ENCODE measurements at places on chromosomes 16 and 17. TPM values are rescaled to one million over a fixed set of nuclear protein-coding genes. Genes with fewer than 3 reads are reported as not detected.

The AKAP10 gene
- polyA plus RNA-seq, result 13.1 TPM

DNA sequence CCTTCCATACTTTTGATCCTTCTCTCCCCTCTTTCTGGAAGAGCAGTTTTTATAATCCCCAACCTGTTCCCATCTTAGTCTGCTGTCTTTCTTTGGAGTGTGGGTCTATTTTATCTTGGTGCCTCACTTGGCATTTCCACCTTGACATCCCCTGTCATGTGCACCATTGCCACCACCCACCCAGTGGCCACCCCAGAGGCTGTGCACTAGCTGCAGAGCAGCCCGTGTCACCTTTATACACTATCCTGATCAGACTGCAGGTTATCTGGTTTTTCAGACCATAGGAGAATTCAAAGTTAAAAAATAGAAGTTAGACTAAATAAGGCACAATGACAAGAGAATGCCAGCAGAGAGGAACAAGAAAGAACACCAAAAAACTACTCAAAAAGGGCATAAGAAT lies 43.8 kb downstream of the TANGO6 start:
- DNase-seq, result no peak

The ASB16 gene
- 9.8 TPM for polyA plus RNA-seq

The KRTAP4-8 gene
- polyA plus RNA-seq, result not detected

DNA sequence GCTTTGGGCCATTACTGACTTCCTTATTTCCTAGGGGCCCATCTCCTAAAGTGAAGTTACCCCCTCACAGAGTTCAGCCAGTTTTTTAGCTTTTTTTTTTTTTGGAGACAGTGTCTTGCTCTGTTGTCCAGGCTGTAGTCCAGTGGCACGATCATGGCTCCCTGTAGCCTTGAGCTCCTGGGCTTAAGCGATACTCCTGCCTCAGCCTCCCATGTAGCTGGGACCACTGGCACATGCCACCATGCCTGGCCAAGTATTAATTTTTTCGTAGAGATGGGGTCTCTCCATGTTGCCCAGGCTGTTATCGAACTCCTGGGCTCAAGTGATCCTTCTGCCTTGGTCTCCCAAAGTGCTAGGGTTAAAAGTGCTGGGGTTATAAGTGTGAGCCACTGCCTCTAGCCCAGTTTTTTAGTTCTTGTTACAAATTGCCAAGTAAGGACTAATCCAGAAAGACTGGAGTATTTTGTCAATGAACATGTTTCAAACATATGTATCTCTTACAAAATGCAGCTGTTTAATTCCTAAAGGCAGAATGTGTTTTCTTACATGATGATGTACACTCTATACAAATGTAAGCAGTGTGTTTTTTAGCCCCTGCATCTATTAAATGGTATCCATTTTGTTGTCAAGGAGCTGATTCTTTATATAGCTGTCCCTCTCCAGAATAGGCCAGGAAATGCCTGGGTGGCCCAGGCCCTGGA lies 49.1 kb upstream of the IL34 start:
- no peak for DNase-seq

The HEXIM1 gene
- polyA plus RNA-seq, result 17.4 TPM

- peak; percentile 48 for DNase-seq
These were observed 304.4 kb downstream of the FOXL1 start for GRCh38 chr16:86882586-86883280.

GRCh38 chr16:73020409-73020884 lies 27.5 kb downstream of the ZFHX3 start:
- DNase-seq, result peak; percentile 75
